Activated naive CD4-positive, alpha-beta T cell treated with anti-CD3 and anti-CD28 coated beads, Interleukin-2, amount 50 U/mL, for 72 hours (primary cell): ENCODE measurements at places on chromosomes 1 and 21. TPM values are rescaled to one million over a fixed set of nuclear protein-coding genes. Genes with fewer than 3 reads are reported as not detected.
A peak's percentile ranks its signal among the peaks of the same experiment; 100 is the strongest.

The CBS gene
- total RNA-seq, result 72.8 TPM

The RAP1A gene
- total RNA-seq, result 126 TPM

The RYR2 gene
- total RNA-seq, result not detected

The LPAR3 gene
- 0.35 TPM for total RNA-seq

The NUF2 gene
- total RNA-seq, result 57.0 TPM

The TFF2 gene
- not detected for total RNA-seq

- DNase-seq, result no peak
Observed at GRCh38 chr1:54989968-54990810, 8.5 kb upstream of the BSND start.

DNA sequence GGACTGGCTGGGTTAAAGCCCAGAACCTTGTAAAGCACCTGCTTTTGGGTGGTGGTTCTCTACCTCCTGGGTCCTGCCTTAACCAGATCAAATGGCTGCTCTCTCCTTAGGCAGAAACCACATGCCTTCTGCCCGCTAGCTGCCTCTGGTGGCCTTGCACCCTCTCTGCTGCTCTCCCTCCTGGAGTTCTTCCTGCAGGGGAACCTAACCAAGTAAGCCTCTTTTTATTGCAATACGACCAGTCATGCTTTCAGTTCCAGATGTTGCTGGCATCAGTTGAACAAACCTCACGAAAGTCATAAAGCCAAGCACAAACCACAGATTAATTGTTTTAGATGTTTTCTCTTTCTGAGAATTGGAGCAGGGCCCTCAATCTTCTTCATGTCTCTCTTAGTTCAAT is 118.9 kb downstream of the GDAP2 start:
- DNase-seq, result no peak

DNA sequence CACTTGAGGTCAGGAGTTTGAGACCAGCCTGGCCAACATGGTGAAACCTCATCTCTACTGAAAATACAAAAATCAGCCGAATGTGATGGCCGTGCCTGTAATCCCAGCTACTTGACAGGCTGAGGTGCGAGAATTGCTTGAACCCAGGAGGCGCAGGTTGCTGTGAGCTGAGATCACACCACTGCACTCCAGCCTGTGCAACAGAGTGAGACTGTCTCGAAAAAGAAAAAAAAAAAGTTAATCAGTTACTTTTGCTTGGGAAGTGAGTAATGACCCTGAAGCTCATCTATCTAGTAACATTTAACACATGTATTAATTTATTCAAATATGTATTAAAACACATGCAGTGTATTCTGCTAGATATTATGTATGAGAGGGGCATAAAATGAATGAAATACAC is 49.4 kb downstream of the ZNF326 start:
- no peak for DNase-seq

GRCh38 chr1:169563650-169564049 is 22.6 kb downstream of the F5 start:
- no peak for DNase-seq

DNA sequence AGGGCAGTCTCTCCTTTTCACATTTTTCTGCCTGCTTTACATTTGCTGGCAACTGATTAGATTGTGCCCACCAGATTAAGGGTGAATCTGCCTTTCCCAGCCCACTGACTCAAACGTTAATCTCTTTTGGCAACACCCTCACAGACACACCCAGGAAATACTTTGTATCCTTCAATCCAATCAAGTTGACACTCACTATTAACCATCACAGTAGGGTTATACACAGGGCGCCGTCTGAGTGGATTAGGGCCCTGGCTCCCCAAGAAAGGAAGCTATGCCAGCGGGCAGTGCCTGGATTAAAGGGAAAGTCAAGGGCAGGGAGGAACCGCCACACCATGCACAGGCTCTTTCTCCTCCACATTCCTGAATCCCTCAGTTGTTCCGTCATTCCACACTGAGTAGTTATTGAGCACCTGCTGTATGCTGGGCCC is 56.2 kb downstream of the EVA1C start:
- no peak for DNase-seq

DNA sequence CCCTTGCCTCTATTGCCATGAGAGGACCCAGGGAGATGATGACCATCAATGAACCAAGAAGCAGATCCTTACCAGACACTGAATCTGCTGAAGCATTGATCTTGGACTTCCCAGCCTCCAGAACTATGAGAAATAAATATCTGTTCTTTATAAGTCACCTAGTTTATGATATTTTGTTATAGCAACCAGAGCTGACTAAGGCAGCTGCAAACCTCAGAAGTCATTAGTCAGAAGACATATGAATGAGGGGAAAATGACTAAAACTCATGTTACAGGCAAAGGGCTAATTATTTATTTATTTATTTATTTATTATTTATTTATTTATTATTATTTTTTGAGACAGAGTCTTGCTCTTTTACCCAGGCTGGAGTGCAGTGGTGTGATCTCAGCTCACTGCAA is 321.1 kb downstream of the TGFB2 start:
- DNase-seq, result no peak

GRCh38 chr1:154855186-154855851 is 14.8 kb downstream of the KCNN3 start:
- no peak for DNase-seq

DNA sequence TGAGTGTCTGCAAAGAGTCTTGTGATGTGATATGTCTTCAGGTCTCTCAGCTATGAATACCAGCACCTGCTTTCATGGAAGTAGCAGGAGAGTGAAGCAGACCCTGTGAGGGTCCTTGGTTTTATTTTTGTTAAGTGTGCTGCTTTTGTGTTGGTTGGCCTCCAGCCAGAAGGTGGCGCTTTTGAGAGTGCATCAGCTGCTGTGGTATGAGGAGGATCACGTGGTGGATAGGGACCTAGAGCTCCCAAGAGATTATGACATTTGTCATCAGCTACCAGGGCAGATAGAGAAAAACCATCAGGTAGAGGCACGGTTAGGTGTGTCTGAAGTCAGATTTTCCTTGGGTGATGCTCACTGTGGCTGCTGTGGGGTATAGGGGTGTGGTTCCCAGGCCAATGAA is 1232.1 kb downstream of the MRPL39 start:
- no peak for DNase-seq

- no peak for DNase-seq
Observed at GRCh38 chr21:39454949-39455668, 3.3 kb downstream of the SH3BGR start.

GRCh38 chr1:154575951-154576566 is 8.5 kb downstream of the CHRNB2 start:
- no peak for DNase-seq

DNA sequence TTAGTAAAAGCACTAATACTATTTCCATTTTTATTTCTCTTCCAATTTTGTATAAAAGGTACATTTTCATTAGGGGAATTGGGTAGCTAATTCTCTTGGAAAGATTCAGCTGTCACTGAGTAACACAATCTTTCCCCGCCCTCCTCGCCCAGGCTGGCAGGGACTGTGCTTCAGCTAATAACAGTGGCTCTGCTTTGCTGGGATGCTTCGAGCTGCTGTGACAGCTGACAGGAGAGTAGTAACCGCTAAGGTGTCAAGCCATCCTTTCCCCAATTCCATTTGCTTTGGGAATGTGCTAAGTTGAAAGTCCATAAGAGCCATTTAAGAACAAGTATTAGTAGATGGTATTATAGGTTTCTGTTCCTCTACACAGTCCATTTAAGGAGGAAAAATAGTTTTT is 106.7 kb upstream of the NRIP1 start:
- no peak for DNase-seq

DNA sequence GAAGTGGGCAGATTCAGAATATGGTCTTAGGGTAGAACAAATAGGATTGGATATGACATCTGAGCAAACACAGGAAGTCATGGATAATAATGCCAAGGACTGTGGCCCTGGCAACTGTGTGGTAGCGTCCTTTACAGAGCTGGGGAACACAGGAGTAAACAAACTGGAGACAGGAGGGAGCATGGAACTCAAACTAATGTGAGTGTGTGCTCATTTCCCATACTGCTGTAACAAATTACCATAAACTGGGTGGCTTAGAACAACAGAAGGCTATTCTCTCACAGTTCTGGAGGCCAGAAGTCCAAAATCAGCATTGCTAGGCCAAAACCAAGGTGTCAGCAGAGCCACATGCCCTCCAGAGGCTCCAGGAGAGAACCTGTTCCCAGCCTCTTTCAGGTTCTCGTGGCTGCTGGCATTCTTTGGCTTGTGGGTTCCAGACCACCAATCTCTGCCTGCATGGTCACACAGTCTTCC is 106.4 kb downstream of the TGFBR3 start:
- no peak for DNase-seq

DNA sequence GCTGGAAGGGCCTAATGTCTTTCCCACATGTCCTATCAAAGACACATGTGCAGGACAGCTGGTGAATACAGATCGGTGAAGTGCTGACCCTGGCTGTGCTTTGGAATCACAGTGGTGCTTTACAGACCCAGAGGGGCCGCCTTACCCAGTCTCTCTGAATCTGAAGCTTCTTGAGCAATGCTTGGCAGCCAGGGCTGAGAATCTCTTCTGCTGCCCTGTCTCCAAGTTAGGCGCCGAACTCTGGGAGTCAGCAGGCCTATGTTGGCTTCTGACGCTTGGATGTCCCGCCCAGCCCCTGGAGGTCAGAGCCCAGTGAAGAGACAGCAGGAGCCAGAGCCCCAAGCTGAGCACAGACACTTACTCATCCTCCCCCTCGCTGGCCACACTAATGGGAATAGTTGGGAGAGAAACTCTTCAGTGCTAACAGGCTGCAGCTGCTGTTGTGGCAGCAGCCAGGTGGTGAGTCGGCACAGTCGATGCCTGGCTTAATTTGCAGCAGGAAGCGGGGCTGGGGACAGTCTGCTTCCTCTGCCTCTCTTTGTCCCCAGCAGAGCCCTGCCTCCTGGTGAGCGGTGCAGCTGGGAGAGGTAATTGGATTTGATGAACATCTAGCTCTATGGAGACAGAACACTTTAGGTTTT is 68.1 kb downstream of the URB2 start:
- no peak for DNase-seq

GRCh38 chr21:36729310-36729970 is 30.5 kb downstream of the SIM2 start:
- no peak for DNase-seq

DNA sequence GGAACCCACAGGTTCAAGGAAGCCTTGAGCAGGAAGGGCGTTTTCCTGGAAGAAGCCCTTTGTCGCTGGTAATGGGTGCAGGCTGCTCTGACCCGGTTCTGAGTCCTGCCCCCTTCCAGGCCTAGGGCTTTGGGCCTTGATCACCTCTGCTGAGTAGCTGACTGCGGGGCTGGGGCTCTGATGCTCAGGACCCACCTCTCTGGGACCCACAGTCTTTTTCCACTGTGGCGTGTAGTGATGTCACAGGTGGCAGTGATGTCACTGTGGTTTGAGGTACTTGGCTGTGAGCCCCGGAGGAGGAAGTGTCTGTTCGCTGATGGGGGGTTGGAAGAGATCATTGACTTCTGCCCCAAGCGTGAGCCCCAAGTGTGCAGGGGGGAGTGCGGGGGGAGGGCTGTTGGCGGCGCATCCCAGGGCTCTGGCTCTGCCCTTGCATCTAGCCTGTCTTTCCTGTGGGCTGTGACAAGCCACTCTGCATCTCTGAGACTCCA is 6.9 kb downstream of the TNFRSF1B start:
- DNase-seq, result peak; percentile 81

DNA sequence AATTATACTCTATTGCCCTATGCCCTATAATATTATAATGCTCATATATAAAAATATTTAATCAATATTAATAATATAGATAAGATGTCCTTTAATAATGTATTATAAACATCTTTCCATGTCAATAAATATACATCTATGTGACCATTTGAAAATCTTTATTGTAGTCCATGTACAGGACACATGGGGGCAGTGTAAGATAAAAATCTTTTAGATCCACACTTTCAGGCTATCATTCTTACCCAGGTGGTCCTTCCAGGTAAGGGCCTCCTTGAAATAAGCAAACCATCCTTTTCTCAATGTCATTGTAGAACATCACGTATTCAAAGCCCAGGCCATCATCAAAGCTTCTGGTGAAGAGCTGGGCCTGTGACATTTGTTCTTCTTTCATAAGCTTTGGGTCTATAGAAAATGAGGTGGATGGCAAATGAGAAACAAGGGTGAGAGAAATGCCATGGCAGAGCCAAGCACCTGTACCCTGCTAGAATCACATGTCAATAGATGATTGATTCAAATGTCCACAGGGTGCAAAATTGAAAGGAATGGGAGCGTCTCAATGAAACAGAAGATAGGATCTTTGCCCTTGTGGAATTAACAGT is 20.2 kb downstream of the THEM4 start:
- DNase-seq, result no peak
